A549 treated with Hydrocortisone at 1 μM for 4 hours (cell line): ENCODE measurements at places on chromosomes 1 and 21. TPM values are rescaled to one million over a fixed set of nuclear protein-coding genes. Genes with fewer than 3 reads are reported as not detected.

PPIH gene
- total RNA-seq = 58.8 to 67.3 TPM (median 65.3 TPM) in 5 replicates

PRKCZ gene
- total RNA-seq = 8.8 to 10.3 TPM (median 9.7 TPM) in 5 replicates

ARHGEF19 gene
- 5.1 to 6.4 TPM (median 6.0 TPM) in 5 replicates for total RNA-seq

CACNA1S gene
- 0.02 TPM in 1 of 5 replicates, not detected in the others for total RNA-seq

DISP3 gene
- 0.27 to 0.54 TPM (median 0.50 TPM) in 5 replicates for total RNA-seq

RNF223 gene
- 0.14 to 0.47 TPM (median 0.30 TPM) in 5 replicates for total RNA-seq

TRIM67 gene
- 0.13 to 0.30 TPM (median 0.16 TPM) in 5 replicates for total RNA-seq

SPRR1B gene
- not detected in 5 replicates for total RNA-seq
